Breast epithelium (tissue), 4 donors: ENCODE measurements at places on chromosomes 1 and 21.

DNA sequence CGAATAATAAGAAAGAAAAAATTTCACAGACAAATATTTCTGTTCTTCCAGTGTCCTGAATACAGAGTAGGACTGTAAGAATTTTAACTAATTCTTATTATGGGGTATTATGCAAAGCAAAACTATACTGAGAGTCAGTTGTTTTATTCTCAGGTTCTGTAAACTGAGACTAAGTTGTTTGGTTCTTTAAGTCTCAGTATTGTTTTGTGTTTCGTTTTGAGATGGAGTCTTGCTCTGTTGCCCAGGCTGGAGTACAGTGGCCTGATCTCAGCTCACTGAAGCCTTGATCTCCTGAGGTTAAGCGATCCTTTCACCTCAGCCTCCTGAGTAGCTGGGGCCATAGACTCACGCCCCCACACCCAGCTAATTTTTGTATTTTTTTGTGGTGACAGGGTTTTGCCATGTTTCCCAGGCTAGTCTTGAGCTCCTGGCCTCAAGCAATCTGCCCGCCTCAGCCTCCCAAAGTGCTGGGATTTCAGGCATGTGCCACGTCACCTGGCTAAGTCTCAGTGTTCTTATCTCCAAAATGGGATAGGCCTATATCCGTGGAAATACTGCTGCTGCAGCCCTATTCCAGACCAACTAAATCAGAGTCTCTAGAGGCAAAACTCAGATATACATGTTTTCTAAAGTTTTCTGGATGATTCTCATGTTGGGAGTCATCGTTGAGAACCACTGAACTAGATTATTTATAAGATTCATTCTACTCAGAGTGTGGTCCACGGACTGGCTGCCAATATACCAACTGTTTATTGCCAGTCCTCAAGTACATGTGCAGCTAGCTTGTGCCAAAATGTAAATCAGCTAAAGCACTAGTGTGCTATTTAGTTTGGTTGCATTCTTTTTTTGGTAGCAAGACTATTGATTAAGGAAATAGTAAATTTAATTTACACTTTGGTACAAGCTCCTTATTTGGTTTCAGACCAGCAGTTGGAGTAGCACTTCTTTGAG is 116.6 kb downstream of the HS2ST1 start:
- DNase-seq = no peak

- no peak for DNase-seq
Observed at GRCh38 chr1:113792471-113792870, 19.8 kb downstream of the RSBN1 start.

DNA sequence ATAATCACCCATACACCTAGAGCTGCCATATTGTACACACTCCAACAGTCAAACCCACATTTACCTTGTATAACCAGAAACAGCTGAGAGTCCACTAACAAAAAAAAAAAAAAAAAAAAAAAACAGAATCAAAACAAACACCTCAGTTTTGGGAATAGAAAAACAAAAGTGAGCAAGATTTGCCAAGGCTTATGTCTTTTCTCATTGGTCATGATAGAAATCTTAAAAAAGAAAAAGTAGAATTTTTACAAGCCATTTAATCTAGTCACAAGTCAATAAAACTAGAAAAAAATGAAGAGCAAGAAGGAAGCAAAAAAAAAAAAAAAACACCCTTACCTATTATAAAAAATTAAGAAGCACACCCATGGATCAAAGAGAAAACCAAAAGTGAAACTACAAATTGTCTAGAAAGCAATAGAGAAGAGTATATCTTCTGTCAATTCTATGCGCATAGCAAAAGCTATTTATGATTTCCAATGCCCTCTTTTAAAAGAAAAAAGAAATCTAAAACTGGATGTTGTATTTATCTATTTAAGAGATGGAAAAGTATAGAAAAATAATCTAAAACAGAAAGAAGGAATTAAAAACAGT is 113.2 kb upstream of the GALNT2 start:
- DNase-seq = no peak

- no peak for DNase-seq
Observed at GRCh38 chr1:85240174-85240601, 19.3 kb downstream of the C1orf52 start.

DNA sequence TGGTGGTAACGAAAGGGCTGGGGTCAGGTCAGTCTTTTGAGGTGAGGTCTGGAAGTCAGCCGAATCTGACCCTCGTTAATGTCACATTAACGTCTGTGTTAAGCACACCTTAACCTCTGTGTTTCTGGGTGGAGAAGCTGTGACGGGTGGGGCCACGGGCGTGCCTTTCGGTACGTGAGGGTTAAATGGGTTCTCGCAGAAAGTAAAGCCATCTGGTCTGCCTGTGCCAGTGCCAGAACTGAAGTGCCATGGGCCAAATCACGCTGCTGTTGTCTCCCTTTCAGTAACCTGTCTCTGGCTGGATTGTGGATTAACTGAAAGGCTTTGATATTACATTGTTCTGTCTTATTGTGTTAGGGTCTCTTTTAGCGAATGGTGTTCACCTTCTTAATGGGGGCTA is 14.4 kb downstream of the URB2 start:
- DNase-seq = no peak

- no peak for DNase-seq
Observed at GRCh38 chr1:209720326-209720725, 15.7 kb downstream of the HSD11B1 start.

GRCh38 chr1:116560704-116561490 is 9.9 kb downstream of the CD58 start:
- no peak for DNase-seq

- DNase-seq = no peak
Observed at GRCh38 chr1:180898441-180899219, 14.1 kb upstream of the KIAA1614 start.

DNA sequence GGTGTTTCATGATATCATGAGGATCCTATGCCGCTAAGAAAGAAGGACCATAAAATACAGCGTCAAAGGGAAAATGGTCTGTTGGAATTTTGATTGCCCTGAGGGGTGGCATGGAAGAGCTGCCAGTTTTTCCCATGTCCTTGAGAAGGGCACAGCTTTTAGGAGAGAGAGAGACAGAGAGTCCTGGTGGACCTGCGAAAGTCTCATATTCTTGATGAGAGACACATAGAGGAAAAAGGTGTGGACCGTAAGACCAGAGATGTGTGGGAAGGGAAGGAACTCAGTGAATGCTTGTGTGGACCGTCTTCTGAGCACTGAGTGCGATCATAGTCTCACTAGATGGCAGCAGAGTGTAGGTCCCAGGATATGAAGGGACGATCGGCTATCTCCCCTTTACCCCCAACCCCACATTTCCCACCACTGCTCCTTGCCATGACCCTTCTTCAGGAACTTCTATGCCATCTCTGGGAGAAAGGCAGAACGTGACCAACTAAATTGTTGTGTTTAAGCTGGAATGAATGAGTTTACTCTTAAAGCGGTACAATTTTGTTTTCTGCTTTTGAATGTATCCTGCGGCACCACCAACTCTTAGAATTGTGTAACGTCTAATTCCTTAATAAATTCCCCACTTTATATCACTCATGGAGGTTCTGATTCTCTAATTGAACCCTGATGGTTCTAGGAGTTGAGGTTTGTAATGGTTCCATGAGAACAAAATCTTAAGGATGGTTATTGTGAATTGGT is 117.7 kb downstream of the CTH start:
- no peak for DNase-seq

DNA sequence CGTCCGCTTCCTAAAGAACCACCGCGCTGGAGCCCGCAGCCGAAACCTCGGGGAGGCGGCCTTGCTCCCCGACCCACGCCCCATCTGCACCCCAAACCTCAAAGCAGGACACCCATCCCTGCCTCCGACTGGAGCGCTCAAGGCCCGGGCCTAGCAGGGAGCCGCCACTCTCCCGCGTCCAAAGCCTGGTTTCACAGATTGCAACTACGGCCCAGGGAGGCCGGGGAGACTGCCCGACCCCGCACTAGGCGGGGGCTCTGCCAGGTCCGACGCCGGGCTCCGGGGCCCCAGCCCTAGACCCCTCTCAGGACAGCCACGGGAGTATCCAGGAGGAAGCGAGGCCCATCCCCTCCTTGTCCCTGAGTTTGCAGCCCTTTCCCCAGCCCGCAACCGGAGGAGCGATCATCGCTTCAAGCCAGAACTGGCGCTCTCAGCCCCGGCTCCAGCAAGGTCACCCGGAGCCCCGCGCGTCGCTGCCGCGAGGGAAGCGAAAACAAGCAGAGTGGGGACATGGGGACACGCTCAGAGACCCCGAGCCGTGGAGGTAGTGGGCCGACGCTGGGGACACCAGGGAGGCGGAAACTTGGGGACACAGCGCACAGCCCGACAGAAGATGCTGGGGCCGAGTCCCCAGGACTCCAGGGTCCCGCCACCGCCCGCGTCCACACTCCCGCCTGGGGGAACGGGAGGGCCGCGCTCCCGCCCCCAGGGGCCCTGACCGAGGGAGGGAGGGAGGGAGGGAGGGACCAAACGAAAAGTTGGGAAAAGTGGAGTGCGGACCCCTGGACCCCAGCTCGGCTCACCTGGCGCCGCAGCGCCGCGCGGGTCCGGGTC is 433 bp downstream of the TMEM200B start:
- no peak for DNase-seq

DNA sequence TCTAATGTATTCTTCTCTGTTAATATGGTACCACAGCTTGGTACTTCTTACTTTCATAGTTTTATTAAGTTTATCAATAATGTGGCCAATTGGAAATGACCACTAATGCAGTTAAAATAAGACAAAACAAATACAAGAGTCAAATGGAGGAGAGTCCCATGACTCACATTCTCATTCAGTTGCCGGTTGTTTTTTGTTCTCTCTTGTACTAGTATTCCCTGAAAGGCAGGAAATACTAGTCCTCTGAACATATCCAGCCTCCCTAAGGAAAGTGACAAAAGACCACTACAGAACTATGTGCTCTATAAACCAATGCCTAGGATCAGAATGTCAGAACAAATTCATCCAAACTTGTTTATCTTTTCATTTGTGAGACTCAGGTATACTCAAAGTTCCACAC is 165.2 kb upstream of the SAMSN1 start:
- DNase-seq = no peak

- no peak for DNase-seq
Observed at GRCh38 chr1:100036718-100037655, 67.2 kb downstream of the SLC35A3 start.

DNA sequence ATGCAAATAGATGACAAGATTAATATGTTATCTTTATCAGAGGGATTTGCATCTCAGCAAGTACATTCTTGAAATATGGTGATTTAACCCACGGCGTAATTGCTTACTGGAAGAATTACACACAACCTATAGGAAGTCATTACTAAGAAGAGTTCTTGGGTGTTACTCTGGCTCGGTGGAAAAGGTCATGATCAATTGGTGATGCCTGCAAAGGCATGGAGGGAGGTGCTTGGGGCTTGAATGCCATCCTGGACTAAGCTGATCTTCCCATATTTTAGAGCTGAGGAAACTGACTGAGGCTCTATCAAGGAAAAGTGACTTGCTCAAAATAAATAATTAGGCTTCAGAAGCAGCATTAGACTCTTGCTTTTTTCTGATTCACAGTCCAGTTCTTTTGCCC is 137.5 kb upstream of the JUN start:
- no peak for DNase-seq

GRCh38 chr1:234315091-234315541 is 58.1 kb upstream of the COA6 start:
- DNase-seq = no peak

DNA sequence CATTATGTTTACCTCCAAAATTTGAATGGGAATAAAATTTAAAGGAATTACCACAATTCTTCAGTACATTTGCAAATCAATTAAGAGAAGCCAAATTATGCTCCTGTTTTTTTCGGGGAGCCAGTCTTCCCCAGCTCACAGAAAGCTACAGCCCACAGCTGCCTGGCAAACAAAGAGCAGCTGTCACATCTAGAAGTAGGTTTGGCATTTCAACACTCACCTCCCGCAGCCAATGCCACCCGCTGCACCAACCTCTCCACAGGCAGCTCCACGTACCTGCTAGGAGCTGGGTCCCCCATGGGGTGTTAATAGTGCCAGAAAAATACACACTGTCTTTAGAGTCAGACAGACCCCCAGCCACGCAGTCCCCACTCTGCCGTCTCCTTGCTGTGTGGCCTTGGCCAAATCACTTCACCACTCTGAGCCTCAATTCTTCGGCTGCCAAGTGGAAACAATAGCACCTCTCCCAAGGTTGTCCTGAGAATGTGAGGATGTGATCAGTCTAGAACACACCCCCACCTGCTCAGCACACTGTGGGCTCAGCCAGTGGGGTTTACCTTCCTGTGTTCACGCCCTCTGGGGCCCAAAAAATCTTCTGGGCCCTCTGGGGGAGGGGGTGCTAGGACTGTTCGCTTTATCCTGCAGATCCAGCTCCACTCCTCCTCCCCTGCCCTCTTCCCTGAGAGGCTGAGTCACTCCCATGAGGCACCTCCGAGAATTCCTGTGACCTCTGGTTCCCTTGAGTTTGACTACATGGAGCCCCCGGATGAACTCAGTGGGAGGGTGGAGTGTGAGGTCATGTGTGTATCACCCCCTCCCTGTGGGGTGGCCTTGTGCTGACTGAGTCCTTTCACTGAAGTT is 204.3 kb upstream of the GRIK3 start:
- no peak for DNase-seq

DNA sequence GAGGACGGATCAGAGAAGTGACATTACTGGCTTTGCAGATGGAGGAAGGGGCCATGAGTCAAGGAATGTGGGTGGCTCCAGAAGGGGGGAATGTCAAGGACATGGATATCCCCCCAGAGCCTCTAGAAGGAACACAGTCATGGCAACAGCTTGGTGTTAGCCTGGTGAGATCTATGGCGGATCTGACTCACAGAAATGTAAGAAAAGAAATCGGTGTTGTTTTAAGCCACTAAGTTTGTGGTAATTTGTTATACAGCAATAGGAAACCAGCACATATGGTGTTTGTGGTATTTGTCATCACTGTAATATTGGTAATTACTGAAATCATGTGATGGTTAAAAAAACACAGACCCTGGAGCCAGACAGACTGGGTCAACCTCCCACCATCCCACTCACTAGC is 236.2 kb downstream of the SETD4 start:
- DNase-seq = no peak

DNA sequence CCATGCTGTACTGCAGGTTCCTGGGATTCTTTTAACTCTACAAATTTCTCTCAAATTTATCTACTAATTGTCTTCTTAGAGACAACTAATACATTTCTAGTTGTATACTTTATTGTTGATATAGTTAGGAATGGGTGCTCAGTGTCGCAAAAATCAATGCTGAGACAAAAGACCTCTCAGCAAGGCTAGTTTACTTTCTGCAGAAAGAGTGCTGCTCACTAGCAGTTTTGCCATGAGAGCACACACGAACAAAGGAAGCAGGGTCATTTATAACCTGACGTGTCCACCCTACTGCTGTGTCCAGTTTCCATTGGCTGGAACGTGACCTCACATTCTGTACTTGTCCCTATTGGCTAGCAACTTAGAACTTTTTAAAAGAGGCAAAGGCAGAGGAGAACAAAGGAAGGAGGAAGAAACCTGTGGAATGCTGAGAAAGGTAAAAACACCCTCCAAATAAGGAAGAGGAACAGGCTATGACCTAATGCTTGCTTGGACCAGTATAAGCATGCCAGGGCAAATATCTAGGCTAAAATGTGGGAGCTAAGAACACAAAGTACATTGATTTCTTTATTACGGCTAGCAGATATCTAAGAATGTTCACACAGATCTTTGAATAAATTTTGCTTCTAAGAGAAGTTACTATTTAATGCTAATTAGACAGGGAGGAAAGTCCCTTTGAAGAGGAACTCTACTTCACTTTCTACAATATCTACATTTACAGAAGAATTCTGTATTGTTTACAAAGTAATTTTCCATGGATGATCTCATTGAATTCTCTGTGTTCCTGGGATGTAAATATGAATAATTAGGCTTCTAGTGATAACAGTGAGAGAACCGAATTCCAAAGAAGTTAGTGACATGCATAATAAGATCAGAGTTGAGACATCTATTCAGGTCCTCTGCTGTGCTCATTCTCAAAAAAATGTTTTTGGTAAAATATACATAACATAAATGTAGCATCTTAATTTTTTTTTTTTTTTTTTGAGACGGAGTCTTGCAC is 86.0 kb upstream of the MAP10 start:
- DNase-seq = no peak
